Effector memory CD4-positive, alpha-beta T cell (primary cell): ENCODE measurements at places on chromosomes 7 and 10.

GRCh38 chr10:77007834-77008233 lies 629.8 kb downstream of the KCNMA1 start:
- DNase-seq, result no peak

DNA sequence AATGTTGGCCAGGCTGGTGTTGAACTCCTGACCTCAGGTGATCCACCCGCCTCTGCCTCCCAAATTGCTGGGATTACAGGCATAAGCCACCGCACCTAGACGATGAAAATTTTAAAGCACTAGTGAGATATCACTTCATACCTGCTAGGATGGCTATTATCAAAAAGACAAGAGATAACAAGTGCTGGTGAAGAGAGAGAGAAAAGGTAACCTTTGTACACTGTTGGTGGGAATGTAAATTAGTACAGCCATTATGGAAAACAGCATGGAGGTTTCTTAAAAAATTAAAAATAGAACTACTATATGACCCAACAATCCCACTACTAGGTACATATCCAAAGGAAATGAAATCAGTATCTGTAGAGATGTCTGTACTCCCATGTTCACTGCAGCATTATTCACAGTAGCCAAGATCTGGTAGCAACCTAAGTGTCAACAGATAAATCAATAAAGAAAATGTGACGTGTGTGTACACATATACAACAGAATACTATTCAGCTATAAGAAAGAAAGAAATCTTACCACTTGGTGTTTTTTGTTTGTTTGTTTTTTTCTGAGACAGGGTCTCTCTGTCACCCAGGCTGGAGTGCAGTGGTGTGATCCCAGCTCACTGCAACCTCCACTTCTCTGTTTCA lies 12.5 kb downstream of the MMS19 start:
- DNase-seq, result no peak

DNA sequence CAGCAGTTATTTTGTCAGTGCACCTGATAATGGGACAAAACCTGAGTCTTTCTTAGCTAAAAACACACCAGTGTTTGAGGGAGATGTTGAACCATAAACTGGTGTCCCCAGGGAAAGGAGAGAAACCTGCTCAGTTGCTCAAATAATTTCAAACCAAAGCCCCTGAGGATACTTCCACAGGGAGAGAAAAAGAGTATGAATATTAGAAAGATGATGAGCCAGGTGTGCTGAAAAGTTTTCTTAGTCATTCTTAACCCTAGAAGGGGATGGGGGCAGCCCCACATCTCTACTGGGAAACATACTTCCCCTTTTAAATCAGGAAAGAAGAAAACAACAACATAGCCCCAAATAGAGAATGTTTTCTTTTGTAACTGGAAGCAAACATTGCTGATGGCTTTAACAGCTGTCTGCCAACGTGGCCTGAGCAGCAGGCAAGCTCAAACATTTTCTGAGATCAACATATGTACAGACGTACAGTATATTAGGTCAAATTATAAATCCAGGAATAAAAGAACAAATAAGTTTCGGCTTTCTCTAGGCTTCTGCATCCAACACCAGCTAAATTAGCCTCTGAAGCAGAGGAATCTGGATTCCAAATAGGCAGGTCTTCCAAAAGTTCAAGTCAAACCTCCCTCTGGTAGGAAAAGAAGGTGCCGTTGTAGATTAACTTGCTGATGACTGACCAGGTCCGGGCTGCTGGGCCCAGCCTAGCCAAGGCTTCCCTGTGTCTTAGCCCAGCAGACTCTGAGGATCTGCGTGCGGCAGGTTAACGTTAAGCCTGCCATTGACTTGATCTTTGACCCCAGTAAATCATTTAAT lies 30.5 kb upstream of the FBXW4 start:
- no peak for DNase-seq

DNA sequence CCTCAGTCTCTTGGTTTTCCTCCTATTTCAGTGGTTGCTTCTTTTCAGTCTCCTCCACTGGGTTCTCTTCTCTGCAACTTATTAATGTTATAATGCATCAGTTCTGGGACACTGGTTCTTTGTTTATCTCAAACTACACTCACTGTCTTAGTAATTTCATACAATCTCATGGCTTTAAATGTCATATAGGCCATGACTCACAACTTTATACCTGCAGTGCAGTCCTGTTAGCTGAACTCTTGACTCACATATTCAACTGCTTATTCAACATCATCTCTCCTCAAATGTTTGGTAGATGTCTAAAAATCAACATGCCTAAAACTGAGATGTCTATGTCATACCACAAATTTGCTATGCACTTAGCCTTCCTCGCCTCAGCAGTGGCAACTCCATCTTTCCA lies 101.2 kb upstream of the PALS2 start:
- DNase-seq, result no peak

DNA sequence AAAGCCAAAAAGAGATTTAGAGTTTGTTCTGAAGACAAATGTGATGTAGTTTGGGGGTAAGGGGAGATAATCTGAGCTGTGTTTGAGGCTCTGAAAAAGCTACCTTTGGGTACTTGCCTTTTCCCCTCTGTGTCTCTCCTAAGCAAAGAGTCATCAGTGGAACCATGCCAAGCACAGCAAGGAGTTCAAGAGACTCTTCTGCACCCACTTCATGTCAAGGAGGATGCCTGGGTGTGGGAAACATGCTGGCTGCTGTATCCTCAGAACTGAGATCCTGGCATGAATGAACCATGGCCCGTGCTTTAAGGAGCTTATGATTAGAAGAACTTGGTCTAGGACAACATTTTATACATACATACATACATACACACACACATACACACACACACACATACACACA lies 142.9 kb downstream of the NOC3L start:
- no peak for DNase-seq

GRCh38 chr10:78414380-78414779 lies 380.7 kb downstream of the RPS24 start:
- DNase-seq, result no peak

- DNase-seq, result no peak
Measured at GRCh38 chr7:45682836-45683555, 108.8 kb downstream of the ADCY1 start.

- no peak for DNase-seq
Measured at GRCh38 chr10:105468759-105469158, 827.7 kb downstream of the SORCS3 start.
